Activated T-helper 1 cell treated with anti-CD3 and anti-CD28 coated beads, Interleukin-2, amount 50 U/mL, for 16 hours (primary cell): ENCODE measurements at places on chromosomes 16 and 17.
A peak's percentile ranks its signal among the peaks of the same experiment; 100 is the strongest.

- DNase-seq = no peak
Observed at GRCh38 chr17:63268827-63269226, 177.3 kb downstream of the CYB561 start.

DNA sequence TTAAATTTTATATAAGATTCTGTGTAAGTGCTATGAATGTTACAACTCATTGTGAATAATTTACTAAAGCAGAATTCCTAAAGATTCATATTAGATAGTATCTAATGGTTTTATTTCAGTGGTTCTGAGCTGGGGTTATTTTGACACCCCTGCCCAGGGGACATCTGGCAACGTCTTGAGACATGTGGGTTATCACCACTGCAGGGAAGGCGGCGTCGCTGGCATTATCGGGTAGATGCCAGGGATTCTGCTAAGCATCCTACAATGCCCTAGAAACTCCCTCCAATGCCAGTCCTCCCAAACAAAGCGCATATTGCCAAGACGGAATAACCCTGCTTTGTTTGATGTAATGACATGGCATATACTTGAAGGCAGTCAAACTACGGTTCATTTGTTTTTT is 372.3 kb upstream of the ZFHX3 start:
- no peak for DNase-seq

- DNase-seq = no peak
Observed at GRCh38 chr16:51624080-51624775, 473.2 kb upstream of the SALL1 start.

DNA sequence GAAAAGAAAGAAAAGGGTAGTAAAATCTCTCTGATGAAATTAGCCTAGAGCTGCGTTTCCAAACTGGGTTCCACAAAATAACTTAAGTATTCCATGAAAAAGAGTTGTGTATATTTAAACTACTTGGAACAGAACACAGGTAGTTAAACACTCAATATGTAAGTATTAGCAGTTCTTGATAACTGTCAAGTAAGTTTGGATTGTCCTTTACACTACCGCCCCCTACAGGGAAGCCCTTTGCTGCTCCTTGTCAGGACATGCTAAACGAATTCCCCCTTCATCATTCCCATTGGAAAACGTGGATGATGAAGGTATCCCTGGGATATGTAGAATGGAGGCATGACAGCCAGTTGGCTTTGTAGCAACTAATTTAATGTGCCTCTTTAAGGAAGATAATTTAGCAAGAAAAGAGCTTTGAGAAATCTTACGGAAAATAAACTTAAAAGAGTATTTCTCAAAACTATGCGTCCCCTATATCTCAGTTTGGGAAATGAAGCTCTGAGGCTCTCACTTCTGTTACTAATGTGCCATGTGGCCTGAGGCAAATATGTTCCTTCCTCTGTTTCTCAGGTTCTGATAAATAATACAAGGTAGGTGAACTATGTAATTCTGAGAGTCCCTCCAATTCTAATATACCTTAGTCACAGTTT is 18.8 kb downstream of the NCBP3 start:
- peak; percentile 35 for DNase-seq

DNA sequence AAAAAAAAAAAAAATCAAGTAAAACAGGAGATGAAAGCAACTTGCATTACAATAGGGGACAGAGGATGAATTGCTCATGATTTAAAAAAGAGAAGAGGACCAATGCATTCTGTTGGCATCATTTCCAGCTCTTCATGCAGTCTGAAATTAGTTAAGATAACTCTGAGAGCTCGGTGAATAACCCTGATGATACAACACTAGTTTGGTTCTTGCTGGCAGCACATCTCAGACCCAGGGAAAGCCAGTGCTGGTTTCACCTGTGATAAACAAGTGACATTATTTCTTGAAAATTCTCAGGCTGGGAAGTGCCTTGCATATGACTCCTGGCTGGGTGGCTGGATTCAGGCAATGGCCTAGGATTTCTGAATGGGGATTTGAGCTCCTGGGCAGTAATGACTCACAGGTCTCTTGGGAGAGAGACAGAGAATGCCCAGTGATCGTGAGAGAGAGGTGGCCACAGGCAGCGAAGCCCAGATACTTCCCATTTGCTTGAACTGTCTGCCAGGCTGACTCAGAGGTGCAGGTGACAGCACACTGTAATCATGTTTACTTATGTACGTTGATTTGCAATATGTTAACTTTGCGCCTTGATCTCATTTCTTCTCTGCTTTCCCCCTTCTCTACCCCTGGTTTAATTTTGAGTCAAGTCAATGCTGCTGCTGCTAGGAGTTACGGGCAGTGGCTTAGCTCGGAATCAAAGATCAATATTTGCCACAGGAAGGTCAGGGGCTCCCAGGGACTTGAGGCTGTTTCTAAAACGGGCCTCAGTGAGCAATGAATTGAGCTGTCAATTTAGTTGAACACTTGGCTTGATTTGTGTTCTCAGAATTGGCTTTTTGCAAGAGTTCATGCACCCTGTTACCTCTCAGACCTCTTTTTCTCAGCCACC is 27.1 kb downstream of the ARSG start:
- no peak for DNase-seq

GRCh38 chr16:79061181-79061580 is 539.4 kb downstream of the MAF start:
- no peak for DNase-seq

DNA sequence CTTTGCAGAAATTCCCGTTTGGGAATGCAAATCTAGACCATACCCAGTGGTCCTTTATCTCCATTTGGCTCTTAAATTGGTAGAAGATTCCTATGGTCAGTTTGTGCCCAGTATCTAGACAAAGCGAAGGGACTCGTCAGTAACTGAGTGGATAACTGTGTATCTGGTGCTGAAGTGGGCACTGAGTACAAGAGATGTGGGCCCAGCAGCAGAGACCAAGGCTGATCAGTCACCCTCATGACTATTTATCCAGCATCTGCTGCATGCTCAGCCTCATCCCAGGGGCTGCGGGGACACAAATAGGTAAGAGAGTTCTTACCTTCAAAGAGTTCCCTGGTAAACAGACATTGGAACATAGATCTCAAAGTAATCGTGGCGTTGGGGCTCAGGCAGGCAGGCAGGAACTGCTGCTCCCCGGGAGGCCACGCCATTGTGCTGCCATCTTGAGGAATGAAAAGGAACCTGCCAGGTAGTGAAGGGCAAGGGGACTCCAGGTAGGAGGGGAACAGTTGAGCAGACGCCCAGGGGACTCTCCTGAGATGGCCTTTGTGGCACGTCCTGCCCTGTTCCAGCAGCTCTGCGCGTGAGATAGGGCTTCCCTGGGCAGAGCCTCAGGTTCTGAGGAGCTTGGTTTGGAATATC is 10.3 kb downstream of the NT5M start:
- DNase-seq = peak; percentile 51

DNA sequence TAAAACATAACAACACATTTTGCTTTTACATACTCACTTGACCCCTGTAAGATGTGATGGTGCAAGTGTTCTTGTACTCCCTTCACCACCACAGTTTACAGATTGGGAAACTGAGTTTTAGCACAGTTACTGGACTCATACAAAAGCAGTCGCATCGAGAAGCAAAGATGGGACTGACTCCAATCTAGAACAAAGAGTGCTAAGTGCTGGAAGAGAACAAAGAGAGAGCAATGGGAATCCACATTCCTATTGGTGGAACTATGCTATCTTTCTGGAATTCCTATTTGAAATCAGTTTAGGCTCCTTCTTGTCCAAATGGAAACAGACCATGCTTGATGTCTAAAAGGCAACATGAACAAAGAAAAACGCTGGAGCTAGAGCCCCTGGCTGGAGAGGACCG is 9.1 kb downstream of the TOM1L2 start:
- DNase-seq = no peak

- no peak for DNase-seq
Observed at GRCh38 chr16:85360323-85361277, 248.3 kb upstream of the CIBAR2 start.
